Upper lobe of left lung (tissue), 6 donors: ENCODE measurements at places on chromosomes 11 and 22. TPM values are rescaled to one million over a fixed set of nuclear protein-coding genes. Genes with fewer than 3 reads are reported as not detected.

GRCh38 chr11:44562845-44563460 is 2.5 kb upstream of the CD82 start:
- no peak for DNase-seq

The VSIG10L2 gene
- not detected for total RNA-seq

DNA sequence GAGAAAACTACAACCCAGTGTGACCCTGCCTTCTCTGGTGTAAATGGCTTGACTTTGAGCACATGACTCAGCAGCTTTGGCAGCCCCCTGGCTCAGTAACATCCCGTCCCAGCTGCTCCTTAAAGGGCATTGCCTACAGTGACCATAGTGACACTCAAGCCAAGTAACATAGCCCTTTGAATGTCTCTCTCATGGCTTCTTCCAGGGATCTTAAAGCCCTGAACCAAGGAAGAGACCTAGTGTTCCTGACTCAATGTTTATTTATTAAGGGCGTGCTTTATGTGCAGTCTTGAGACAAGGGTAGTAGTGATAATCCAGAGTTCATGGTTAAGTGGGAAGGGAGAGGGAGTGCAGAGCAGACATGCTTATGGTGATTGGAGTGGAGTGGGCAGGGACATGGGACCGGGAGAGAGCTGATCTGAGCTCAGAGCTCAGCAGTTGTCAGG is 125.7 kb downstream of the PARVA start:
- DNase-seq: no peak

DNA sequence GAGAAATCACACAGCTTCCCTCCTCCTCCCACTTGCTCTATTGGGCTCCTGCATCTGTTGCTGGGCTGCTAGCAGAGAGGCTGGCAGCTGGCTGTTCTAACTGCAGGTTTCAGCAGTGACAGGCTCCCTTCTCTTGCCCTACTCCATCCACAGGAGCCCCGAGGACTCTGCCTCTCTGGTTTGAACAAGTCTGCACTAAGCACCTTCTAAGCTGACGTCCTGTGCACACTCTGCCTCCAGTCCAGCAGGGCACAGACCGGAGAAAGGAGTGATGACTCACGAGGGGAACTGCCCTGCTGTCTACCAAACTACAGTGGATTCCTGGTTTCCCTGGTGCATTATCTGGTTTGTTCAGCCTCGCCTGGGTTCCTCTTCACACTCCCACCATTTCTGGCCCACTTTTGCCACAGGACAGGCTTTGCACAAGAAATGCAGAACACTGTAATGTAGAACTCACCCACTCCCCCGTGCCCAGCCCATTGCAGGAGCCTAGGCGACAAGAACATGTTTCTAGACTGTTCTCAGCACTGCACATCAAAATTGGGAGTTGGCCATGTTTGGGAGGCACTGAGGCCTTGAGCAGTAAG is 26.0 kb downstream of the IL10RA start:
- DNase-seq: peak; percentile 71

- DNase-seq: no peak
Measured at GRCh38 chr11:4839851-4840549, 9.0 kb downstream of the OR51S1 start.

The KRTAP5-1 gene
- not detected for total RNA-seq

GRCh38 chr11:131598305-131598704 is 227.9 kb downstream of the NTM start:
- no peak for DNase-seq

DNA sequence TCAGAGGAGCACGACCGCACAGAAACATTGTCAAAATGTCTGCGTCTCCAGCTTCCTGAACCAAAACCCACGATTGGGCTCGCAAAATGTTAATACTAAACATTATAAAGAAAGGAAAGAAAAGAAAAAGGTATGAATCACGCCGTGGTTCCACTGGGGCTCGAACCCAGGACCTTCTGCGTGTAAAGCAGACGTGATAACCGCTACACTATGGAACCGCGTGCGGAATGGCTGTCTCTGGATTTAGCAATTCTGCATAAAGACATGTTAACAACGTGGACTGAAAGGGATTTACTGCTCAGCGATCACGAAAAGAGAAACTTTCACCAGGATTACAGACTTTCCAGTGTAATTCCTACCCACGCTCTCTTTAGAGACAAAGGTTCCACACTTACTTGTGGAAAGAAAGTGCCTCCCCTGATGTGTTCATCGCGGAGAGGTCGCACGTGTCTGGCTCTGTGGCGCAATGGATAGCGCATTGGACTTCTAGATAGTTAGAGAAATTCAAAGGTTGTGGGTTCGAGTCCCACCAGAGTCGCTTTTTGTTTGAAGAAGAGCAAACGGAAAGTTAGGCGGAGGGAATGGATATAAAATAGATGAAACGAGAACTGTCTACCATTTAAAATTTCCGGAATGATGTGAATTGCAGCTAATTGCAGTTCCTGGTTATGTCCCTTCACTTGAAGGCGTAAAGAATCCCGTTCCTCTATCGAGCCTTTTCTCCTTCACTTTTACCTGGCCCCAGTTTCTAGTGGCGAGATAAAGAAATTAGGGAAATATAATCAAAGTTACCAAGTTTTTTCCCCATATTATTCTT is 39.7 kb downstream of the OR4D9 start:
- DNase-seq: peak; percentile 74

DNA sequence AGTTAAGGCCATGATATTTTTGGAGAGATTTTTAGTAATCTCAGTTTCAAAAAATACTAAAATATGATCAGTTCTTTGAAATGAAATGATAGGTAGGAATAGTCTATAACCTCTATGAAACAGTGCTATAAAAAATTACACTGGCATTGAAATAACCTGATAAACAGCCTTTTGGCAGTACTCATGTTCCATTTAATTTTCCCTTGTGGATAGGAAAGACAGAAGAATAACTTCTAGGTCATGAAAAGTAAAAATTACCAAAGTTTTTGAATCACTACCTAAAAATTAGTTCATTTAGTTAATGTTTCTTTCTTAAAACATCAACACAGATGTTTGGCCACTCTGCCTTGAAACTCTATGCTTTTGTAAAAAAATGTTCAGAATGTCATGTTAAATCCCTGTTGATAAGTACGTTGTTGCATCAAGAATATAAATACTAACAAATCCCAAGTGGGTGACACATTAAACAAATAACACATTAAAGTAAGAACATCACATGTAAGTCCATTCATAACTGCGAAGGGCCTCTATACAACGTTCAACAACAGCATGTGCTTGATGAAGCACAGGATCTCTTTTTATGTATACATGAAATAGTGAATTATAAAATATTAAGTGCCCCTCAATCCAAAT is 290.2 kb downstream of the SWAP70 start:
- DNase-seq: no peak

The OR51I1 gene
- not detected for total RNA-seq

The LRRC56 gene
- total RNA-seq: 3.6 TPM

The OR52E8 gene
- total RNA-seq: not detected

DNA sequence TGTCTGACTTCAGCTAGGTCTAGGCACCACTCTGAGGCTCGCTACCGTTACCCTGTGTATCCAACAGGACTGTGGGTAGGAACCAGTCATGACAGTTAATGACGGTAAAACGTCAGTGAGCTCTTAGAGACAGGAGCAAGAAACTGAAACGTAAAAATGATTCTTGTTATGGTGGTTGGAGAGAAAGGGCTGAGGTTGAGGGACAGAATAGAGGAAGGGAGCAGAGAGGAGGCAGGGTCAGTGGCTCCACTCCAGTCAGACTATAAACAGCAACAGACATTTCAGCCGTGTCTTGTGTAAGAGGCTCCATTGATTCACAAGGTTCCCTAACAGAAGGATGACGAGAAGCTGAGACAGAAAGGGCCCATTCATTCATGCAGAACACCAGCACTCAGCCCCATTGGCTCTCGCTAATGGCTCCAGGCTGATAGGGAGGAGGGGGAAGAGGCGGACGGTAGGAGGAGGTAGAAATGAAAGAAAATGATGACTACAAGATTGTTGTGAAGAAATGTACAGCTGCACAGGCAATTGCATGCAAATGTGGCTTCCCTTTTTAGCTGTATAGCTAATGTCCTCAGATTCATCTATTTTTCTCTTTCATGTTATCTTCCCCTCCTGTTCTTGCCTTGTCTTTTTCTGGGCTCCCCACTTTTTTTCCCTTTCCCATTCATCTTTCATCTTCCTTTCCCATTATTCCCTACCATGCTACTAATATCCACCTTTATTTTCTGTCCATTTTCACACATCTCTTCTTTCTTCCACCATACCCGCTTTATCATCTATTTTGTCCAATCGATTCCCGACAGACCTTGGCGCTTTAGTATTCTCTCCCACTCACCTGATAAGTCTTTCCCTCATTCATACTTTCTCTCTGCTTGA is 34.3 kb downstream of the ETS1 start:
- no peak for DNase-seq

- DNase-seq: no peak
Measured at GRCh38 chr11:8759634-8760033, 77.0 kb downstream of the RPL27A start.

The ART1 gene
- not detected for total RNA-seq

The NPAS4 gene
- not detected for total RNA-seq

DNA sequence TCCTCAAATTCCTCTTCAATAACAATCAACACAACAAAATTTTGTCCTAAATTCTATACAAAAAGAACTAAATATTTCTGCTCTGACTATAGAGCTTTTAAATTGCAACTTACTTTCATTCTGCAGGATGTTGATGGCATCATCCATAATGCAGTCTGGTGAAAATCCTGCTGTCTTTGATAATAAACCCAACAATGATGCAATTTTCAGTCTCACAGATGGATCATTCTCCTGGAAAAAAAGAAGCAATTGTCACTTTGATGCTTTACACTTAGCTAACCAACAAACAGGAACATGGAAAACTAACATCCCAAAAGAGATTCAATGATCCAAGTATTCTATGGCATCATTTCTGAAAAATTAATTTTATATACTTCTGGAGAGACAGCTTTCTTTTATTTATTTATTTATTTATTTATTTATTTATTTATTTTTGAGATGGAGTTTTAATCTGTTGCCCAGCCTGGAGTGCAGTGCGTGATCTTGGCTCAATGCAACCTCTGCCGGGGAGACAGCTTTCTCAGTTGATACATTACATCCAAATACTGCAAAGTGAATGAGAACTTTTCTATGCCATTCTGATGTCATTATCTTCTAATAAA is 13.0 kb downstream of the INTS4 start:
- no peak for DNase-seq

- DNase-seq: peak; percentile 38
Measured at GRCh38 chr11:106551744-106552673, 466.3 kb downstream of the GUCY1A2 start.

The IFITM10 gene
- 8.7 TPM for total RNA-seq

The SCGB2A2 gene
- total RNA-seq: not detected
